Thyroid gland (tissue), 4 donors: ENCODE measurements at places on chromosomes 7 and 10. TPM values are rescaled to one million over a fixed set of nuclear protein-coding genes. Genes with fewer than 3 reads are reported as not detected.

DNA sequence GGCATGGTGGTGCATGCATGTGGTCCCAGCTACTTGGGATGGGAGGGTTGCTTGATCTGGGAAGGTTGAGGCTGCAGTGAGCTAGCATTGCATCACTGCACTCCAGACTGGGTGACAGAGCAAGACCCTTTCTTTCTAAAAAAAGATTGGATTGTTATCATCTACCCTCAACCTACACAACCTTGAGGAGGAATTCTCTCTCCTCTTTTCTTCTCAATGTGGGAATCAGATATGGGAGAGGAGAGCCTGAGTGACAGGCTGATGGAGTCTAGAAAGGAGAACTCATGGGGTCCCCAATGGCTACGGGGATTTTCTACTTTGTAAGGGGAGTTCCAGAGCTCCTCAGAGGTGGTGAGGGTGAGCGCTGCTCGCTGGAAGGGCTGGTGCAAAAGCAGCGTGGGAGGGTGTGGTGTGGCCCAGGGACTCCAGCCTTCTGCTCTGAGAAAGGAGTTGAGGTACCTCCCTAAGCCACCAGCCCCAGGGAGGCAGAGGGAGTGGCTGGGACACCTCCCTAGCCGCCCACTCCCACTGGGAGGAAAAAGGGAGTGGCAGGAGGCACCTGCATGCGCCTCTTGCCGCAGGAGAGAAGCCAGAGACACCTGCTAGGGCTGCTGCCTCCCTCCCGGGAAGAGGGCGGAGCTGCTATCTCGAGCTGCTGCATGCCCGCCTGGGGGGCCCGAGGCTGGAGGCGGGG, 48.4 kb downstream of the GATA3 start:
- no peak for DNase-seq
- no peak overlapping the region for H3K4me3 ChIP-seq
- no peaks in the 10 kb centered on the region for H3K4me1 ChIP-seq
- no peaks in the 10 kb centered on the region for H3K27me3 ChIP-seq

Gene SAMD9L
- total RNA-seq: 17.4 TPM

Gene ANLN
- total RNA-seq: 3.5 TPM

DNA sequence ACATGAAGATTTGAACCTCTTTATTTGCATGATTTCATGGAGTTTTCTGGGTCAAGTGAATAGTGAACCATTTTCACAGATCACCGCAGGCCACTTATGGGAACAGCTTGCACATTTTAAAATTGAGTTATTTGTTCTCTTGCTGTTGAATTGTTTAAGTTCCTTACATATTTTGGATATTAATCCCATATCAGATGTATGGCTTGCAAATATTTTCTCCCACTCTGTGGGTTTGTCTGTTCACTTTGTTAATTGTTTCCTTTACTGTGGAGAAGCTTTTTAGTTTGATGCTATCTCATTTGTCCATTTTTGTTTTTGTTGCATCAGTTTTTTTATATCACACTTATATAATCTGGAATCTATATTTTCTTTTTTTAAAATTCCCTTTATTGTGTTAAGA, 14.1 kb upstream of the ZC3HAV1L start:
- H3K4me1 ChIP-seq: no peaks in the 10 kb centered on the region
- H3K27me3 ChIP-seq: no peaks in the 10 kb centered on the region
- H3K36me3 ChIP-seq: peaks cover 47% of the 10 kb centered on the region
- H3K27ac ChIP-seq: no peak overlapping the region
- DNase-seq: no peak

Gene GIMAP4
- total RNA-seq: 78.6 TPM

- no peaks in the 10 kb centered on the region for H3K36me3 ChIP-seq
- no peak overlapping the region for H3K4me3 ChIP-seq
- H3K27me3 ChIP-seq: no peaks in the 10 kb centered on the region
- no peaks in the 10 kb centered on the region for H3K4me1 ChIP-seq
Measured at GRCh38 chr7:101645951-101646350, 16.9 kb upstream of the MYL10 start.

Gene PLXDC2
- 44.6 TPM for total RNA-seq

DNA sequence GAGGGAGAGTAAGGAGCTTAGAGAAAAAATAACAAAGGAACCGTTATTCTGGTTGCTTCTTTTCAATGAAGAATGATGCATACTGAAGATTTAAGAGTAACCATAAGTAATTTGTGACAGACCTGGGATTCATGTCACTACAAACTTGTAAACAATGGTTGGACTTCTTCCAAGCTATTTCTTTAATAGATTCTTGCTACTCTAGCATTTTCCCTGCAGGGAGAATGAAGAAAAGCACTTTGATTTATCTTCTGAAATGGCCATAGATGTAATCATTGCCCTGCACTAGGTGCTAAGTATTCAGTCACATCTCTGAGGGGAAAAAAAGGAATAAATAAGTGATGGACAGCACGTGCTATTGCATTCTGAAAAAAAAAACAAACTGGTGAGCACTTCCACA, 606.6 kb upstream of the LRRN3 start:
- no peaks in the 10 kb centered on the region for H3K27me3 ChIP-seq
- H3K27ac ChIP-seq: no peak overlapping the region
- DNase-seq: no peak
- H3K36me3 ChIP-seq: no peaks in the 10 kb centered on the region

Gene IDI2
- not detected for total RNA-seq

GRCh38 chr10:11147722-11148121, 130.1 kb downstream of the CELF2 start:
- H3K4me3 ChIP-seq: no peak overlapping the region
- no peaks in the 10 kb centered on the region for H3K27me3 ChIP-seq
- DNase-seq: peak; percentile 41
- H3K27ac ChIP-seq: peak overlapping the region; percentile 19
- no peaks in the 10 kb centered on the region for H3K36me3 ChIP-seq

DNA sequence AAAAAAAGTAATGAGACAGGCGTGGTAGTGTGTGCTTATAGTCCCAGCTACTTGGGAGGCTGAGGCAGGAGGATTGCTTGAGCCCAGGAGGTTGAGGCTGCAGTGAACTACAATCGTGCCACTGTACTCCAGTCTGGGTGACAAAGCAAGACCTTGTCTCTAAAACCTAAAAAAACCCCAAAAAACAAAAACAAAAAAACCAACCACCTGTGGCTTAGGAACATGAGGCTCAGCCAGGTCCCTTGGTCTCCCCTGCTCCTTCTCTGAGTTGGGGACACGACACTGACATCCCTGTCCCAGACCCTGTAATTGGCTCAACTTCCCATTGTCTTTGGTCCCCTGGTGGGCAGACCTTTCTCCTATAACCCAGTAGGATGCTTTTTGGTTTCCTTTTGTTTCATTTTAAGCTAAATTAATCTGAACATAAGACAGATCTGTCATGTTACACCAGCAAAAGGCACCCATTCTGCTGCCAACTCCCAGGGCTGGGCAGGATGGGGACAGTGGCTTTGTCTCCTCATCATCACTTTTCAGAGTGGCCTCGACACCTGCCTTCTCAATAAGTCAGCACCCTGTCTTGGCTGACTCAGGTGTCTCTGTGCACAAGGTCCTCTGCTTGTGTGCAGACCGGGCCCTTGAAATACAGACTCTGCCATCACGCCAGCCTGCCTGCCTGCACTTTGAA, 74.4 kb downstream of the MYL10 start:
- H3K27me3 ChIP-seq: no peaks in the 10 kb centered on the region
- H3K4me1 ChIP-seq: no peaks in the 10 kb centered on the region
- no peak overlapping the region for H3K4me3 ChIP-seq
- no peaks in the 10 kb centered on the region for H3K36me3 ChIP-seq
- no peak overlapping the region for H3K27ac ChIP-seq

- no peaks in the 10 kb centered on the region for H3K27me3 ChIP-seq
- H3K36me3 ChIP-seq: no peaks in the 10 kb centered on the region
- no peak overlapping the region for H3K4me3 ChIP-seq
- no peaks in the 10 kb centered on the region for H3K4me1 ChIP-seq
Measured at GRCh38 chr10:18104223-18104872, 35.9 kb upstream of the CACNB2 start.

Gene OPN1SW
- not detected for total RNA-seq

- no peaks in the 10 kb centered on the region for H3K36me3 ChIP-seq
- H3K27me3 ChIP-seq: no peaks in the 10 kb centered on the region
- no peak overlapping the region for H3K27ac ChIP-seq
- no peak overlapping the region for H3K4me3 ChIP-seq
Measured at GRCh38 chr7:44533301-44534055, 7.7 kb downstream of the NPC1L1 start.

DNA sequence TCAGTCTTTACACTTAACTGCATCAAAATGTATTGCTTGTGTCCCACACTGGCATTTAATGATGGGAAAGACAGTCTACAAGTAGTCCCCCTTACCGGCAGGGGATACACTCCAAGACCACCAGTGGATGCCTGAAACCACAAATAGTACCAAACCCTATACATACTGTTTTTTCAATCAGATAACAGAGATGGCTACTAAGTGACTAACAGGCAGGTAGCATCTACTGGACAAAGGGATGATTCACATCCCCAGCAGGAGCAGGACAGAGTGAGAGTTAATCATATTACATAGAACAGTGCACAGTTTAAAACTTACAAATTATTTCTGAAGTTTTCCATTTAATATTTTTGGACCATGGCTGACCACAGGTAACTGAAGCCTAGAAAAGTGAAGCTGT, 13.2 kb downstream of the TMEM243 start:
- no peaks in the 10 kb centered on the region for H3K36me3 ChIP-seq
- H3K27ac ChIP-seq: no peak overlapping the region
- H3K4me1 ChIP-seq: peaks cover 13% of the 10 kb centered on the region
- DNase-seq: no peak

Gene MGMT
- total RNA-seq: 48.7 TPM

- no peak for DNase-seq
- H3K4me1 ChIP-seq: no peaks in the 10 kb centered on the region
- H3K36me3 ChIP-seq: peaks cover 4% of the 10 kb centered on the region
- H3K27ac ChIP-seq: no peak overlapping the region
Measured at GRCh38 chr7:94529516-94529915, 19.9 kb downstream of the CASD1 start.

Gene HYAL4
- total RNA-seq: not detected

DNA sequence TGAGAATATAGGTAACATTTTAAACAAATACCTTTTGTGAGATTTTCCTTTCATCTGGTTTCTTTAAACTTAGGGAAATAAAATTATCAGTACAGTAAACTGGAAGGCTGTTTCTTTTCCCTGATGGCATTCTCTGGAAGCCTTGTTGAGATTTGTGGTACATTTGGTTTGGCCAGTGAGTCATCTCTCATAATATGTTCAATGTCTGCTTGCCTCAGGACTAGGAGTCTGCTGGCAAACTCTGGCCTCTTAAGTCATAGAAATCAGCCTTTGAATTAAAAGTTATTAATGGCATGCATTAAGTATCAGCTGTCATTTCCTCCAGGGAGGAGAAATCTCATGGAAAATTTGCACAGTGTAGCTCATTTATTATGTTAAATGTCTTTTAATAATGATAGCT, 316.6 kb upstream of the KIAA1217 start:
- H3K4me3 ChIP-seq: no peak overlapping the region
- H3K4me1 ChIP-seq: no peaks in the 10 kb centered on the region
- no peak for DNase-seq

- H3K4me1 ChIP-seq: no peaks in the 10 kb centered on the region
- no peak overlapping the region for H3K27ac ChIP-seq
- no peaks in the 10 kb centered on the region for H3K36me3 ChIP-seq
- no peaks in the 10 kb centered on the region for H3K27me3 ChIP-seq
- DNase-seq: no peak
- no peak overlapping the region for H3K4me3 ChIP-seq
Measured at GRCh38 chr7:55526770-55527169, 45.5 kb downstream of the VOPP1 start.

- H3K36me3 ChIP-seq: no peaks in the 10 kb centered on the region
- no peaks in the 10 kb centered on the region for H3K4me1 ChIP-seq
- no peak for DNase-seq
- H3K27ac ChIP-seq: no peak overlapping the region
- no peaks in the 10 kb centered on the region for H3K27me3 ChIP-seq
Measured at GRCh38 chr7:112509402-112509801, 28.6 kb downstream of the LSMEM1 start.

GRCh38 chr7:12103948-12104347, 107.1 kb upstream of the TMEM106B start:
- DNase-seq: no peak
- no peak overlapping the region for H3K4me3 ChIP-seq
- no peaks in the 10 kb centered on the region for H3K36me3 ChIP-seq
- no peaks in the 10 kb centered on the region for H3K27me3 ChIP-seq
- H3K27ac ChIP-seq: no peak overlapping the region

Gene APBB1IP
- 4.3 TPM for total RNA-seq

DNA sequence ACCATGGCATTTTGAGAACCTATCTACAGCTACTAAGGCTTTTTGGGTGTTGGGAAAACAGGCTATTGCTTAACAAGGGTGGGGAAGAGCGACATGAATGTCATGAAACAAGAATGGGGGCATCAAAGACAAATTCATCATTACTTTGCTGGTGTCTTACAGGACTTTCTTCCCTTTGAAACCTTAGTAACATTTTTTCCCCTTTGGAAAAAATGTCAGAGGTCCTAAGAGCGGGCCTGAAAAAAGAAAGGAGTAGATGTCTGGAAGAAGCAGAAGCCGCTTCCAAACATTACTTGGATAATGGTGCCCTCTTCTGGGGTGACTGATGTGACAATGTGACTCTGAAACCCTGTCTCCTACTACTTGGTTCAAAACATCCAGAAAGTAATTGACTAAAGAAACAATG, 3.8 kb upstream of the DDX50 start:
- peaks cover 6% of the 10 kb centered on the region for H3K4me1 ChIP-seq
- peak; percentile 56 for DNase-seq
- no peaks in the 10 kb centered on the region for H3K36me3 ChIP-seq
- no peak overlapping the region for H3K27ac ChIP-seq

GRCh38 chr10:133312016-133312768, 3.5 kb downstream of the ZNF511 start:
- H3K27ac ChIP-seq: no peak overlapping the region
- DNase-seq: no peak
- no peak overlapping the region for H3K4me3 ChIP-seq
- H3K36me3 ChIP-seq: no peaks in the 10 kb centered on the region

Gene FBXO24
- 0.13 TPM for total RNA-seq

- no peaks in the 10 kb centered on the region for H3K27me3 ChIP-seq
- no peaks in the 10 kb centered on the region for H3K36me3 ChIP-seq
- no peaks in the 10 kb centered on the region for H3K4me1 ChIP-seq
- no peak overlapping the region for H3K4me3 ChIP-seq
- no peak overlapping the region for H3K27ac ChIP-seq
Measured at GRCh38 chr7:69685293-69685631, 87.0 kb downstream of the AUTS2 start.

DNA sequence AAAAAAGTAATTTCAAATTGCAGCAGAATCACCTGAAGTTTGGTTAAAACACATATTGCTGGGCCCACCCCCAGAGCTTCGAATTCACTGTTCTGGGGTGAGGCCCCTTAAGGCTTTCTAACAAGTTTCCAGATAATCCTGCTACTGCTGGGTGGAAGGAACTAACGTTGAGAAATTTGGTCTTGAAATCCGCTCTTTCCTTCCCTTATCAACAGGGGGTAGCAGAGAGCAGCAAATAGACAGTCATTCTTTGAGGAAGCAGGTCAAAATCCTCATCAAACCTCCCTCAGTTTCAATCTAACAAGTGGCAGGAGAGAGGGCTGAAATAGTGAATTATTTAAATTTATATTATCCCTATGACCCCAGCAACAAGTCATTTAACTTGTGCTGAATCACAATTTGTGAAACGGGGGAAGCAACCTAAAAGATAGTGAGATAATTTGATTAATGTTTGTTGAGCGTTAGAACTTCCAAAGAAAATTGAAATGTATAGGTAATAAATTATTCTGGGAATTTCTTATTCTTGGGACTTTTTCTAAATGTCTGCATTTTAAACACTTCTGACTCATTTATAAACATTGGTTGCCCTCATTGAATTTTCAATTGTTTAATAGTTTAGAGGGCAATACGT, 21.7 kb upstream of the MALSU1 start:
- H3K27me3 ChIP-seq: no peaks in the 10 kb centered on the region
- no peak overlapping the region for H3K4me3 ChIP-seq
- H3K36me3 ChIP-seq: no peaks in the 10 kb centered on the region
- H3K4me1 ChIP-seq: no peaks in the 10 kb centered on the region
- H3K27ac ChIP-seq: no peak overlapping the region

Gene MSRB2
- total RNA-seq: 15.4 TPM
